Panc1 (cell line): ENCODE measurements at places on chromosomes 6 and 20.

DNA sequence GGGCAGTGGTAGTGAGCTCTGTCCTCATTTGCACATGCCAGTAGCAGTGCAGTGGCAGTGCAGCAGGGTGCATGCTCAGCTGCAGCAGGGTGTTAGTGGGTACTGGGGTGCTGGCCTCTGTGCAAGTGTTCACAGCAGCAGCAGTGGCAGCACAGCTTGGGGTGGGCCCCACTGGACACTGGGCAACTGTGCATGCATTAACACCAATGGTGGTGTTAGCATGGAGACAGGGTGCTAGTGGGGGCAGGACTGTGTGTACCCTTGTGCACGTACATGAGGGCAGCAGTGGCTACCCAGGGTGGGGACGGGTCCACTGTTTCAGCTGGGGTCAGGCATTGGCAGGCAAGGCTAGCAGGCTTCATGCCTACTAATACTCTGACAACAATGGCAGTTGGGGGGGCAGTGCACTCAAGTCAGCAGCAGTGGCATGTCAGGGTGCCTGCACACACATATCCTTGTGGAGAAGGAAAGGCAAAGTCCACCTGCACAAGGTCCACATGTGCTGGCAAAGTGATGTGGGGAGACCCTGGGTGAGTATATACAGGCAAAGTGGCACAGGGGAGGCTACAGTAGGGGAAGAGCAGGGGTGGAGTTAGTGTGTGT, 60.2 kb downstream of the UNC5CL start:
- H3K36me3 ChIP-seq, result no peaks in the 10 kb centered on the region
- no peak overlapping the region for H3K4me3 ChIP-seq
- no peak for DNase-seq

DNA sequence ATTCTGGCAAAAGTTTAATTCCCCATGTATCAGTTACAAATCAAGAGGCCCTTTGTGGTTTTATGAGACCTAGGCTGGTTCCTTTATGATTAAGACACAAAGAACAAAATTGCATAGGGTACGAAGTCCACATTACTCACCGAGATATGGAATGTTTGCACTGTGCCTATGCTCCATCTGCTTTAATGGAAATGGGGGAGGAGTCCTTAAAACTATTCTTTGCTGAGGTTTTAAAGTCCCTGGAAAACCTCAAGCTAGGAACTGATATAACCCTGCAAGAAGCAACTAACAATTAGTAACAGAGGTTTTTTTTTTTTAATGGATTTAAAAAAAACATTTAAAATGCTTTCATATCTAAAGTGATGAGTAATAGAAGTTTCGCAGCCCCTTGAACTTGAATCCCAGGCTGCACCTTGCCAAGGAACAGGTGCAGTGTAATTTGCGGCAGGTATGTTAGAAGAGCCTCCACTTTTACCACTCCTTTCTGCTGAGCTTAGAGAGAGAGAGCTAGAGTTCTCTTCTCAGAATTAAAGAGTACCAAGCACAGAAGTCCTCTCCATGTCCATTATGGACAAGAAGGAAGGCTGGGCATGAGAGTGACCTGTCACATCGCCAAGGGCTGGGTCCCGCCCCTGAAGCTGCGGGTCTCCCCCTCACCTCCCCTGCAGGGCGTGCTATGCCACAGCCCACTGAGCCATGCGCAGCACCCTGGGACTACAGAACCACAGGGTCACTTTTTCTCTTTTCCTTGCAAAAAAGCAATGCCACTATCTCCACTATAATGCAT, 2.3 kb downstream of the SERPINB1 start:
- DNase-seq, result peak; percentile 78
- H3K27me3 ChIP-seq, result no peaks in the 10 kb centered on the region
- H3K27ac ChIP-seq, result peak overlapping the region; percentile 87
- H3K36me3 ChIP-seq, result peaks cover 11% of the 10 kb centered on the region; the same call in 1 of the 2 replicates
- peak overlapping the region; percentile 49 for H3K4me3 ChIP-seq
- H3K4me1 ChIP-seq, result peaks cover 50% of the 10 kb centered on the region

DNA sequence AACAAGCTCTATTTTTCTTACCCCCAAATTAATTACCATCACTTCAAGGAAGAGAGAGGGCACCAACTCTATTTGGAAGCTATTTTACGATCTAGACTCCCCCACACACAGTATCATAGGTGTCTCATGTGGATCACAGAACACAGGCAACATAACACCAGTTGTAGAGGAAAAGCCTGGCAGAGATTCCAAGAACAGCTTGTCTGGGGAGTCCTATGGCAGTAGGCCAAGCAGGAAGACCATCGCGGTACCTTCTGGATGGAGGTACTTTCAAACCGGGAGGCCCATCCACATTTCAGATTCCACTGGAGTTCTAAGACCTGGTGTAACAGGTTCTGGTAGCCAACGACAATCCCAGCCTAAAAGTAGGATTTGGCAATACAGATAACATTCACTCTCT, 37.6 kb upstream of the SPDEF start:
- no peak overlapping the region for H3K27ac ChIP-seq
- H3K4me3 ChIP-seq, result no peak overlapping the region
- no peaks in the 10 kb centered on the region for H3K27me3 ChIP-seq
- no peak for DNase-seq
- H3K36me3 ChIP-seq, result no peaks in the 10 kb centered on the region; the same call in 1 of the 2 replicates
- H3K4me1 ChIP-seq, result peaks cover 3% of the 10 kb centered on the region

DNA sequence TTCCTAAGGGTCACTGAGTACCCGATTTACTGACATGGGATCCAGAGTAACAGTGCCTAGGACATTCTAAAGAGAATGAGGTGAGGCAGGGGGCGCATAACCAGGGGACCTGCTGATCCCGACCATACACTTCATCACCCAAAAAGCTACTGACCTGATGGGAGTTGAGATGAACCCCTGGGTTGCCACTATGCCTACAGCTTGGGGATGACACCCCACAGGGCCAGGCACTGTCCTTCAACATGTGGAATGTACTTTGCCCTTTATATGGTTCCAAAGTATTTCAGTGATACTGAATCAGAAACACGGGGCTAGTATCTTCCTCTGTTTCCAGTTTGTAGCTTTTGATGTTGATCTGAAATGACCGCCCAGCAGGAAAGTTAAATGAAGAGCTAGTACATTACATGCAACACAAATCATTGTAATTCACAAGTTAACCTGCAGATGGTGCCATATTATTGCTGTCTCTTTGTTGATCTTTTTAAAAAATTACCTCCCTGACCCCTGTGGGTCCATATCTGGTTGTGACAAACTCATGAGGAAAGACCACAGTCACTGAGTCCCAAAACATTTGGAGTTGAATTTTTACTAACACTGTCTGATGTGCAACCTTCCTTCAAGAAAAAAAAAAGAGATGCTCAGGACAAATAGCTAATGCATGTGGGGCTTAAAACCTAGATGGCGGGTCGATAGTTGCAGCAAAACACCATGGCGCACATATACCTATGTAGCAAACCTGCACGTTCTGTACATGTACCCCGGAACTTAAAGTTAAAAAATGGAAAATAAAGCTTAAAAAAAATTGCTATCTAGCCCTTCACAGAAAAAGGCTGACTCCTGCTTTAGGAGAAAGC, 42.7 kb upstream of the GCNT2 start:
- H3K27me3 ChIP-seq, result no peaks in the 10 kb centered on the region
- no peaks in the 10 kb centered on the region for H3K36me3 ChIP-seq
- H3K4me3 ChIP-seq, result no peak overlapping the region
- no peaks in the 10 kb centered on the region for H3K4me1 ChIP-seq

DNA sequence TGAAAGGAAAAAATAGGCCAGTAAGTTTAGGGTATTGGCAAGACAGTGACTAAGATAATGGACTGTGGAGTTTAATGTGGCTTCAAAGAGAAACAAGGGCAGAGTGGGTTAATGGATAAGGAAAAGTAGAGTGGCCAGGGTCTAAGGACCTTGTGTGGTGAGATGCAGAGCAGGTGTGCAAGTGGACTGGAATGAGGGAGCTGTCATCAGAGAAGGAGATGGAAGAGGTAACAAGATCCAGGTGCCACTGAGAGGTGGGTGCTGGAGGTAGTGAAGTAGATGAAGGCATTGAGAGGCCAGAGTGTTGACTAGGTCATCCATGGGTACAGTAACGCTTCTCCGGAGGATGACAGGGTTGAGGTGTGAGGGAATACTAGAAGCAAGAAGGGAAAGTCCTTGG, 136.1 kb downstream of the QRSL1 start:
- no peak for DNase-seq
- no peaks in the 10 kb centered on the region; the same call in 1 of the 2 replicates for H3K27me3 ChIP-seq
- no peak overlapping the region for H3K4me3 ChIP-seq
- no peaks in the 10 kb centered on the region for H3K36me3 ChIP-seq
- H3K4me1 ChIP-seq, result no peaks in the 10 kb centered on the region

GRCh38 chr6:50661636-50662035, 51.7 kb upstream of the TFAP2D start:
- no peak overlapping the region for H3K4me3 ChIP-seq
- no peaks in the 10 kb centered on the region for H3K4me1 ChIP-seq
- no peak overlapping the region for H3K27ac ChIP-seq
- no peaks in the 10 kb centered on the region for H3K36me3 ChIP-seq

DNA sequence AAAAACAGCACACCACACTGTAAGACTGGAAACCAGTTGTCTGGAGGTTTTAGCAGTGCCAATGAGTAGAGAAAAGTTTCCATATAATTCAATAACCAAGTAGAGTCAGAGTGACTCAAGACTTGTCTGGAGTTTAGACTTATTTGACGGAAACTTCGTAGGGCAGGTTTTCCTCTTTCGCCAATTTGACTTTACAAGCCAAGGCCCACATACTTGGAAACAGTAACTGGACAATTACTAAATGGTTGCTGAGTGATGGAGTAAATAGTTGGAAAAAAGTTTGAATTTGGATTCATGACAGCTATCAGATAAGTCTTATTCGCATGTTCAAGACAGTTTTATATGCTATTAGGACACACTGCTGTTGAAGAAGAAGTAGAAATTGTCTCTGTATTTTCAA, 48.1 kb upstream of the CTAGE9 start:
- no peaks in the 10 kb centered on the region for H3K36me3 ChIP-seq
- H3K4me3 ChIP-seq, result no peak overlapping the region
- no peak overlapping the region for H3K27ac ChIP-seq
- DNase-seq, result no peak
- no peaks in the 10 kb centered on the region for H3K4me1 ChIP-seq

DNA sequence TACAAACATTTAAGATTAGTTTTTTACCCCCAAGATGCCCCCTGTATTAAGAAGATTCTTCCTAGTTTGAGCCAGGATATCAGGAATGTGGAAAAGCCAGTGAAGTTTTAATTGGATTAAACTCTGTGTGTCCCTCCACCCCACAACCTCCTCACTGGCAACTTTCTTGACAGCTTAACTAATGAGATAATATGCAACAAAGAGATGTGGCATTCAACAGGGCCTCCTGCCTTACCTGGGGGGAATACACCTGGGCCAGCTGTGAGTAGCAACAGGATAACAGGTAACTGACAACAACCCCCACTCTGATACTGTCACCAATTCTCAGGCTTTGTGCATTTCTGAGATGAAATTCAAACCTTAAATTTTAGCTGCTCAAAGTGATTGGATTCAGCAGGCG, 512.3 kb downstream of the TFAP2B start:
- no peak overlapping the region for H3K4me3 ChIP-seq
- H3K27me3 ChIP-seq, result no peaks in the 10 kb centered on the region
- H3K4me1 ChIP-seq, result no peaks in the 10 kb centered on the region
- no peak overlapping the region for H3K27ac ChIP-seq
- DNase-seq, result no peak
- no peaks in the 10 kb centered on the region for H3K36me3 ChIP-seq

- no peak overlapping the region for H3K27ac ChIP-seq
- H3K36me3 ChIP-seq, result no peaks in the 10 kb centered on the region
- no peaks in the 10 kb centered on the region for H3K4me1 ChIP-seq
- H3K27me3 ChIP-seq, result no peaks in the 10 kb centered on the region
- no peak for DNase-seq
Observed at GRCh38 chr20:40592941-40593340, 96.1 kb downstream of the MAFB start.

DNA sequence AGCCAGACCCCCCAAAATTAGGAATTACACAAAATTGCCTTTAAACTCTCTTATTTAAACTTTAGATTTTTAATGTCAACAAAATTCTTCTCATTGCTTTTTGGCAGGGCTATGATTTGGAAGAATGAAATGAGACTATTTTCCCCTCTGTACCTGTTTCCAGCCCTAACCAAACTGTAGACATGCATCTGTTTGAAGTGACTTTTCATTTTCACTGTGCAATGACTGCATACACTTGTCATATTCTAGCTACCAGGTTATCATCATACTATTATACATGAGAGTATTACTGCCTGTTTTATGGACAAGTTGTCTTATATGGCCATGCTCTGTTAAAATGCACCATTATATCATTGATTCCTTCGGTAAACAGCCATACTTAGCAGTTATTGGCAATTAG, 295.2 kb downstream of the TBC1D7 start:
- H3K4me1 ChIP-seq, result no peaks in the 10 kb centered on the region
- DNase-seq, result no peak
- H3K36me3 ChIP-seq, result no peaks in the 10 kb centered on the region
- no peak overlapping the region for H3K27ac ChIP-seq
- H3K4me3 ChIP-seq, result no peak overlapping the region
- H3K27me3 ChIP-seq, result peaks cover 6% of the 10 kb centered on the region

- peaks cover 30% of the 10 kb centered on the region for H3K4me1 ChIP-seq
- no peak for DNase-seq
- no peaks in the 10 kb centered on the region for H3K27me3 ChIP-seq
- peak overlapping the region; percentile 87 for H3K27ac ChIP-seq
- H3K36me3 ChIP-seq, result no peaks in the 10 kb centered on the region
Observed at GRCh38 chr6:43770372-43771209, 580 bp downstream of the VEGFA start.

- H3K4me1 ChIP-seq, result peaks cover 14% of the 10 kb centered on the region; the same call in 1 of the 2 replicates
- DNase-seq, result no peak
- no peak overlapping the region for H3K4me3 ChIP-seq
- no peaks in the 10 kb centered on the region for H3K27me3 ChIP-seq
- H3K36me3 ChIP-seq, result no peaks in the 10 kb centered on the region
Observed at GRCh38 chr6:168009331-168009730, 11.9 kb downstream of the KIF25 start.

DNA sequence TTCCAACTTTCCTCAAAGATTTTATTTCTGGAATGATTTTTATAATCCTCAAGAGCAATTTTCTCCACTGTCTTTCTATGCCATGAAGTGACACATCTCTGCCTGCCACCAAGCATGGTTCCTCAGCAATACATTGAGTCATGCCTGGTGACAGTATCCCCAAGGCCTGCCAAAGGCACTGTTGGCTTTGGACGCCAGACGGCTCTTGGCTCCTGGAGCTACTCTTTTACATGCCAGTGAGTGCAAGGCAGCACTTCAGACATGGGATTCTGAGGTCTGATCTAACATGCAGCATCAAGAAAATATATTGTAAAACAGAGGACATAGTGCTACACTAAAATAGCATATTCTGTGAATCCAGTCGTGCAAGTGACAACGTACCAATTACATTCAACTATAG, 20.1 kb upstream of the PLEKHG1 start:
- H3K36me3 ChIP-seq, result no peaks in the 10 kb centered on the region
- H3K27me3 ChIP-seq, result no peaks in the 10 kb centered on the region; the same call in 1 of the 2 replicates
- H3K27ac ChIP-seq, result no peak overlapping the region
- no peak for DNase-seq
- H3K4me3 ChIP-seq, result no peak overlapping the region
- peaks cover 4% of the 10 kb centered on the region; the same call in 1 of the 2 replicates for H3K4me1 ChIP-seq

GRCh38 chr6:25928562-25929324, 1.7 kb downstream of the SLC17A2 start:
- no peak overlapping the region for H3K27ac ChIP-seq
- H3K27me3 ChIP-seq, result no peaks in the 10 kb centered on the region
- H3K4me3 ChIP-seq, result no peak overlapping the region
- H3K36me3 ChIP-seq, result no peaks in the 10 kb centered on the region

- H3K36me3 ChIP-seq, result peaks cover 4% of the 10 kb centered on the region; the same call in 1 of the 2 replicates
- H3K27ac ChIP-seq, result peak overlapping the region; percentile 97
- peaks cover 54% of the 10 kb centered on the region for H3K4me1 ChIP-seq
- no peak for DNase-seq
- H3K27me3 ChIP-seq, result no peaks in the 10 kb centered on the region
Observed at GRCh38 chr20:47273591-47274235, 82.8 kb downstream of the ZMYND8 start.
